Fibroblast of skin of right biceps (primary cell): ENCODE measurements at places on chromosomes 5 and 9.
A peak's percentile ranks its signal among the peaks of the same experiment; 100 is the strongest.

DNA sequence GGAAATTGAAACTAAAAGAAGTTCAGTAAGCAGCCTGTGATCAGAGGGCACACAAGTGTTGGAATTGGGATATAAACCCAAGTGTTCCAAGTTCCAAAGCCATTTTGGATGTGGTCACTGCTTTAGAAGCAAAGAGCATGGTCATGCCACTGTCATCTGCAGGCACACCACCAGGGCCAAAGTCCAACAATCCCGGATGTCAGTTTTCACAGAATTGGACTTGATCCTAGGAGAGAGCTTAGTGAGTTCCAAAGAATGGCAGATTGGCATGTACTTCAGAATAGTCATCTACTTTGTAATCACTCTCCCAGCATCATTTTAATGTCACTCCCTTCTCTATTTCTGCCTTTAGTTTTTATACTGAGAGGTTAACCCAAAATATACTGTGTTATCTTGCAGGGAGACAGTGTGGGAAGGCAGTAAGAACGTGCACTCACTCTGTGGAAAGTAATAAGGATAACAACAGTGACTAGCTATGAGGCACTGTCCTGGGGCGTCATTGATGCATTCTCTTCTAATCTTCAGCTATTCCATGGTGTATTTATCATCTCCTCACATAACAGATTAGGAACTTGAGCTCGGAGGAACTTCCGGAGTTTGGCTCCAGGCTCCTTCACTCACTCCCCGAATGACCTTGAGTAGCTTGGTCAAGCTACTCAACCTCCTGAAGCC, 388.0 kb downstream of the ACTL7B start:
- DNase-seq = peak; percentile 17

GRCh38 chr5:151549713-151550112, 41.4 kb downstream of the FAT2 start:
- no peak for DNase-seq

- DNase-seq = no peak
These were observed 156.9 kb downstream of the TRIM32 start for GRCh38 chr9:116843863-116844620.

GRCh38 chr5:146344155-146345118, 5.8 kb downstream of the POU4F3 start:
- DNase-seq = no peak

- DNase-seq = peak; percentile 37
These were observed 6.1 kb upstream of the RNF183 start for GRCh38 chr9:113309204-113309813.

DNA sequence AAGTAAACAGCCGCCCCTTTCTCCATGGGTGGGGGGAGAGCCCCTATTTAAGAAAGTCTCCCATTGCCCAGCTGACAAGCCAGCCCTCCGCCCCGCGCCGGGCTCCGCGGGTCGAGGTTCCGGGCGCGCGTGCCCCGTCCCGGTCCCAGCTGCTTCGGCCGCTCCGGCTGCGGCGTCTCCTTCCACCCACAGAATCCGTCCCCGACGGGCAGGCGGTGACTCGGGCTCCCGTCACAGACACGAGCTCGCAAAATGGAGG, 223 bp downstream of the NR3C1 start:
- no peak for DNase-seq

DNA sequence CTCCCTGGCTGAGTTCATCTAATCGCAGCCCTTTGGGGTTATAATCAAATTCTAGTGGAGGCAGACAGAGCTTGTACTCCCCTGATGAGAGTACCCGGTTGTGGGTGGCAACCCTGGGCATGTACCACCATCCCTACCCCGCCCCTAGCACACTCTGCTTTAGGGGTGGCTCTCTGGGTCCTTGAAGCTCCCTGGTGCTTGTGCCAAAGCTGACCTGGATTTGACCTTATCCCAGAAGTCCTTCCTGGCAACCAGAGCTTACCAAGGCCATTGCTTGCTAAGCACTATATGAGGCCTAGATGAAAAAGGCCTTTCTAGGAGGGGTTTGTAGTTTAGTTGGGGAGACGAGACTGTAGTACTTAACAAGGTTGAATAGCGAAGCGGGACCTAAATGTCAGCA, 72.2 kb downstream of the RGS3 start:
- no peak for DNase-seq

GRCh38 chr9:138066049-138066448, 188.5 kb downstream of the CACNA1B start:
- no peak for DNase-seq

- no peak for DNase-seq
These were observed 48.6 kb downstream of the HRH2 start for GRCh38 chr5:175706499-175706898.

DNA sequence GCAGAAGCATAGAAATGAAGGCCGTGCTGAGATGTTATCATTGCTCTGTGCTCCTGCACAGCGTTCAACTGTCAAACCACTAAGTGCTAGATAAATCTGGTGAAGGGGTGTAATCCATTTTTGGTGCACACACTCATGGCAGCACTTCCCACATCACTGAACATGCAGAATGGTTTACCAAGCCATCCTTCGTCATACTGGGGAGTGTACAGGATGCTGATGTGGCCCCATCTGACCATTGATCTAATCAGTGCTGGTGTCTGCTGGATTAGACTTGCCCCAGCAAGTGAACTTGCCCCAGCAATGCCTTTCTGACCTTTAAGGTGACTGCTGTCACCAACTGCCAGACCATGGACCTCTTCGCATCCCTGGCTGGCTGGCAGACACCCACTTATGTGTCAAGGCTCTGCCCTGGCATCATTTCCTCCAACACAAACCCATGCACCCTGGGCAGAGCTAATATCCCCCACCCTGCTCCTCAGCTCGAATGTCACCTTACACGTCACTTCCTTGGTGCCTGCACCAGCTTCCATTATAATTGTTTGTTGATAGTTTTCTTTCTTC, 4.2 kb upstream of the SEMA4D start:
- DNase-seq = no peak

GRCh38 chr5:7391814-7392692, 3.9 kb upstream of the ADCY2 start:
- DNase-seq = peak; percentile 36

DNA sequence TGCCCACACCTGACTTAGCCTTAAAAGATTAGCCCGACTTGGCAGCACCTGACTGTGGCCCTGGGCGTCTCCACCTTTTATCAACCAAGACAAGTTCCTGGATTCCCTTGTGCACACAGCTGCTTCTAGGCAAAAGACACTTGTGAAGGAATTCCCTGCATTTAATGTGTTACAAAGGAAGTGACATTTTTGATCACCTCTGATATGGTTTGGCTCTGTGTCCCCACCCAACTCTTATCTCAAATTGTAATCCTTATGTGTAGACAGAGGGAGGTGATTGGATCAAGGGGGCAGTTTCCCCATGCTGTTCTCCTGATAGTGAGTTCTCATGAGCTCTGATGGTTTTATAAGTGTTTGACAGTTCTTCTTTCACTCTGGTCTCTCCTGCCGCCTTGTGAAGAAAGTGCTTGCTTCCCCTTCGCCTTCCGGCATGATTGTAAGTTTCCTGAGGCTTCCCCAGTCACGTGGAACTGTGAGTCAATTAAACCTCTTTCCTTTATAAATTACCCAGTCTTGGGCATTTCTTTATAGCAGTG, 2.6 kb upstream of the CPEB4 start:
- DNase-seq = no peak
